ENCODE measurements at places on chromosomes 16 and 17.

DNA sequence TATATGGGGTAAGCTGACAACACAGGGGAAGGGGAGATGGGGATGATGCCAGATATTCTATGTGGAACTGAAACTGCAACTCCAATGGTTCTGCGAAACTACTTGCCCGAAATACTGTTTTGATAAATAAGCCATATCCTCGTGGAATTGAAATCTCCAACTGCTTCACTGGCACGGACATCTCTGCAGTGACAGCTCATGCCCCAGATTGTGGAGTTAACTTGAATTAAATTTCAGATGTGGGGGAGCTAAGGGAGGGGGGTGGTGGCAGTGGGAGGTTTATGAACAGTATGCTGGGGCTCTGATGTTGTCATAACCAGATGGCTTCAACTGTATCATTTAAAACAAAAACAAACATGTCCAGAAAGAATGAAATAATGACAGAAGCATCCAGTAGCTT, 21.8 kb downstream of the NXPH3 start:
- no peak for DNase-seq
- H3K36me3 ChIP-seq, result peaks cover 4% of the 10 kb centered on the region
- H3K4me3 ChIP-seq, result no peak overlapping the region
- no peak overlapping the region for H3K27ac ChIP-seq
- H3K4me1 ChIP-seq, result no peaks in the 10 kb centered on the region

DNA sequence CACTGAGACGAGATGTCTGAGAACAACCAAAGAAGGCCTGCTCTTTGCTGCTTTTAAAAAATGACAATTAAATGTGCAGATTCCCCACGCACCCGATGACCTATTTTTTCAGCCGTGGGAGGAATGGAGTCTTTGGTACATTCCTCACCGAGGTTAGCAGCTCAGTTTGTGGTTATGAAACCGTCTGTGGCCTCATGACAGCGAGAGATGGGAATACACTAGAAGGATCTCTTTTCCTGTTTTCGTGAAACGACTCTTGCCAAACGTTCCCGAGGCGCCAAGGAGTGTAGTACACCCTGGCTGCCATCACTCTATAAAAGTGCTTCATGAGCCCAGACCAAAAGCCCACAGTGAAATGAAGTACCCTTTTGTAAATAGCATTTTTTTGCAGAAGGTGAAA, 87.8 kb downstream of the CRISPLD2 start:
- H3K36me3 ChIP-seq, result no peaks in the 10 kb centered on the region
- H3K27ac ChIP-seq, result no peak overlapping the region
- H3K4me3 ChIP-seq, result no peak overlapping the region

DNA sequence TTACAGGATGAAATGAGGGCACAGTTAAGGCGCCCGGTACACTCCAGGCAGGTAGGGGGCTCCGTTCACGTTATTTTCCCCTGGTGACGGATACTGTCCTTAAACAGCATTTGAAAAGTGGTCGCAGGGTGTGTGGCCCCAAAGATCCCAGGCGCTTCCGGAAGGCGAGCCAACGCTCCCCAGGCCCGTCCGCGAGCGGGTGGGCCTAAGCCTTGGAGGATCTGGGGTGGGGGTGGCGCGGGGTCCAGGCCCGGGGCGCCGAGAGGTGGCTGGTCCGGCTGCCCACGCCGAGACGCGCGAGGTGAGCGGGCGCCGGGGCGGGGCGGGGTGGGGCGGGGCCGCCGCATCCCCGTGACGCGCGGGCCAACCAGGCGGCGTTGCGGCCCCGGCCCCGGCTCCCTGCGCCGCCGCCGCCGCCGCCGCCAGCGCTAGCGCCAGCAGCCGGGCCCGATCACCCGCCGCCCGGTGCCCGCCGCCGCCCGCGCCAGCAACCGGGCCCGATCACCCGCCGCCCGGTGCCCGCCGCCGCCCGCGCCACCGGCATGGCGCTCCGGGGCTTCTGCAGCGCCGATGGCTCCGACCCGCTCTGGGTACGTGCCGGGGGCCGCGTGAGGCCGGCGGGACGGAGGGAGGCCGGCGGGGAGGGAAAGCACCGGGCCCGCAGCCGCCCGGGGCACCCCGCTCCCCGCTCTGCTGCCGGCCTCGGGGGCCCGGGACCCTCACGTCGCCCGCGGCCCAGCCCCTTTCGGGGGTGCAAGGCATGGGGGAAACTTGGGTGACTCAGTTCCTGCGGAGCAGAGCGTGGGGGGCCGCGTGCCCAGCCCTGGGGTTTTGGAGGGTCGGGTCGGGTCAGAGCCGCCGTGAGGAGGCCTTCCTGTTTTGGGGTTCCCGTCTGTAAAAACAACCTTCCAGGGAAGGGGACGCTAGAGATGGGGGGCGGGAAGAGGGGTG, at the start of gene ABCC1:
TSS of gene ABCC1 (plus strand) at position 407 of the 951 bp plus-strand sequence. CDS start at position 543, 136 bp downstream.
- H3K4me1 ChIP-seq, result peaks cover 10% of the 10 kb centered on the region
- DNase-seq, result peak; percentile 15
- H3K27me3 ChIP-seq, result no peaks in the 10 kb centered on the region
- peak within 1 kb of the TSS; percentile 52 for H3K27ac ChIP-seq
- H3K4me3 ChIP-seq, result peak within 1 kb of the TSS; percentile 73

- DNase-seq, result no peak
- H3K27me3 ChIP-seq, result no peaks in the 10 kb centered on the region
- H3K4me3 ChIP-seq, result no peak overlapping the region
- no peaks in the 10 kb centered on the region for H3K4me1 ChIP-seq
- no peak overlapping the region for H3K27ac ChIP-seq
- no peaks in the 10 kb centered on the region for H3K36me3 ChIP-seq
These were observed 565.6 kb downstream of the WWOX start for GRCh38 chr16:78664811-78665772.

DNA sequence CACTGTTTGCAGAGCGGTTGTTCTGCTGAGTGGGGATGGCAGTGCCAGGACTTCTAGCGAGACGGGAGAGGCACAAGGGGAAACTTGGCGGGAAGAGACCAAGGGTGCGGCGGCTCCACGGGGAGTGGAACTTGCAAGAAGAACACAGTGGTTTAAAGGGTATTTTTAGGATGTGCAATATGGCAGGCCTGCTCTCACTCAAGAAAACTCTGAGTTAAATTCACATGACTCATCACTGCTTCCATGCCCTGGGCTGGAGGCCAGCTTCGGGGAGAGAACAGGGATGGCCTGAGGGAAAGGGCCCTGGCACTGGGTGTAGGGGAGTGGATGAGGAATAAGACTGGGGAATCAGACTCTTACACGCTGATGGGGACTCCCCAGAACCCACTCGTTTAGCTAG, 13.3 kb upstream of the CD300LD start:
- no peak overlapping the region for H3K27ac ChIP-seq
- no peak overlapping the region for H3K4me3 ChIP-seq
- no peaks in the 10 kb centered on the region for H3K4me1 ChIP-seq
- peak; percentile 11 for DNase-seq

GRCh38 chr17:7113273-7114071, 1.1 kb downstream of the ASGR2 start:
- H3K4me3 ChIP-seq, result no peak overlapping the region
- no peak for DNase-seq
- no peaks in the 10 kb centered on the region for H3K4me1 ChIP-seq
- no peaks in the 10 kb centered on the region for H3K36me3 ChIP-seq
- no peaks in the 10 kb centered on the region for H3K27me3 ChIP-seq

- H3K4me1 ChIP-seq, result no peaks in the 10 kb centered on the region
- no peaks in the 10 kb centered on the region for H3K36me3 ChIP-seq
- no peak for DNase-seq
- H3K4me3 ChIP-seq, result no peak overlapping the region
- H3K27me3 ChIP-seq, result no peaks in the 10 kb centered on the region
These were observed 23.6 kb downstream of the ZNF469 start for GRCh38 chr16:88406096-88407041.

DNA sequence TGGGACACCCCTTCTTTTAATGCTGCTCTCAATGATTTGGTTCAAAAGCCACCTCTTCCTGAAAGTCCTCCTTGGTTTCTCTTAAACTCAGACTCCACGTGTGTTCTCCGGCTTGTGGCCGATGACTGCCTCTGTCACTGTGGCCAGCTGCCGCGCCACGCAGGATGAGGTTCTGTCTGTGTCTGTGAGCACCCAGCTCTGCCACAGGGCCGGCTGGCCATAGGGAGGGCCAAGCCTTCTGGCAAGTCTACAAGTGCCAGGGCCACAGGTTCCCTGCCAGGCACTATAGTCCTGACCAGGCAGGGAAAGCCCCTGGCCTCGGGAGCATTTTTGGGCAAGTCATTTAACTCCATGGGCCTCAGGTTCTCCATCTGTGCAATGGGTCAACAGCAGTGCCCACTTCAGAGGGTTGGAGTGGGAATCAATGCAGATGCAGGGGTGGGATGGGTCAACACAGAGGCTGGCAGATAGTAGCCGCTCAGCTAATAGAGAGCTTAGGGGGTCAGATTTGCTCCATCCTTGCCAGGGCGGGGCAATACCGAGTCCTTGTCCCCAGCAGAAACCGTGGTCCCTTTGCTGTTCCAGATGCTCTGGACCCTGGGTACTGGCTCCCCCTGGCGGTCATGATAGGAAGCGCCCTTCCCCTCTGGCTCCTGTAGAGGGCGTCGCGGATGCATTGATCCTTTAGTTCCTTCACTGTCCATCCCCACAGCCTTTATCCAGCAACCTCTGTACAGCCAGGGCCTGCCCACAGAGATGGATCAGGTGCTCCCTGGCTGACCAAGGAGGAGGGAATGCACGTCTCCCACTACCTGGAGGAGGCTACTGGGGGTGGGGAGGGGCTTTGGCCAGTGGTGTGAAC, 19.3 kb upstream of the ADGRG3 start:
- no peaks in the 10 kb centered on the region for H3K36me3 ChIP-seq
- H3K4me1 ChIP-seq, result no peaks in the 10 kb centered on the region
- DNase-seq, result peak; percentile 92
- no peak overlapping the region for H3K27ac ChIP-seq

DNA sequence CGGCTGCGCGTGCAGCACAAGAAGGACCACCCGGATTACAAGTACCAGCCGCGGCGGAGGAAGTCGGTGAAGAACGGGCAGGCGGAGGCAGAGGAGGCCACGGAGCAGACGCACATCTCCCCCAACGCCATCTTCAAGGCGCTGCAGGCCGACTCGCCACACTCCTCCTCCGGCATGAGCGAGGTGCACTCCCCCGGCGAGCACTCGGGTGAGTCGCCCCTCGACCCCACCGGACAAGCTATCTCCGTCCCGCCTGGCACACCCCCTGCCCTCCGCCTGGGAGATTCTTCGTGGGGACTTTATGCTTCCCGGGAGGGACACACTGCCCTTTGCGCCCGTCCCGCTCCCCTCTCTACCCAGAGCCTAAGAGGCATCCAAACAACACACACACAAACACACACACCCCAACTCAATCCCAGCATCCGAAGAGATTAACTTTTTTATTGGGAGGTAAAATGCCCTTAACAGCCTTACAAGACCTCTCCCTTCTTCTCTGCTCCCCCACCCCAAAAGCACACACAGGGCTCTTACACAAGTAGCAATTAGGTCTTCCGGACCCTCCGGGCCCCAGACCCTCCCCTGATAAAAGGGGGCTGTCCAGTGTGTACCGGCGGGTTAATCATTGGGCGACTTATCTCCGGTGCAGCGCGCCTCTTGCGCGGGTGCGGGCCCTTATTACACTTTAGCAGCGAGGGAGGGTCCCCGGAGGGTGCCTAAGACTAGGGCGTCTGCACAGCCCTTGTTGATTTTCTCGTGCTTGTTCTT, 2.1 kb downstream of the SOX9 start:
- peak; percentile 77 for DNase-seq
- peaks cover 40% of the 10 kb centered on the region for H3K4me1 ChIP-seq
- peak overlapping the region; percentile 47 for H3K27ac ChIP-seq
- peak overlapping the region; percentile 94 for H3K4me3 ChIP-seq
- peaks cover 34% of the 10 kb centered on the region for H3K36me3 ChIP-seq

- H3K4me1 ChIP-seq, result peaks cover 12% of the 10 kb centered on the region
- DNase-seq, result no peak
- no peak overlapping the region for H3K27ac ChIP-seq
These were observed 33.9 kb downstream of the ARHGAP27 start for GRCh38 chr17:45398800-45399199.

DNA sequence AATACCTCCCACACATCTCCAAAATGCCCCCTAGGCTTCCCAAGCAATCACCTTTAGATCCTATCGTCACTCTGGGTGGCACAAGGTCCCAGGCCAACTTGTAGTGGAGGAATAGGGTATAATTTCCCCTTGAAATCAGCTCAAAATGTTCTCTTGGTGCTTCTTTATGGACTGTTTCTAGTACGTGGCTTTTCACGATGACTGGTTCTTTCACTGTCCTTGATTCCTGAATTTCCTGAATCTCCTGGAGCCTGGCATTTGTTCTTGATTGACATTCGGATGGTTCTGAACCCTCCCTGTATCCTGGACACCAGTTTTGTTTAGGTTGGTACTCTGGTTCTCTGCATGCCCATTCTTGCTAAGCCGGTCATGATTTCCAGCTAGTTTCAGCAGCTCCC, 6.9 kb upstream of the VPS53 start:
- H3K4me1 ChIP-seq, result no peaks in the 10 kb centered on the region
- H3K36me3 ChIP-seq, result no peaks in the 10 kb centered on the region
- H3K27me3 ChIP-seq, result no peaks in the 10 kb centered on the region
- H3K4me3 ChIP-seq, result no peak overlapping the region
- DNase-seq, result no peak
- no peak overlapping the region for H3K27ac ChIP-seq

DNA sequence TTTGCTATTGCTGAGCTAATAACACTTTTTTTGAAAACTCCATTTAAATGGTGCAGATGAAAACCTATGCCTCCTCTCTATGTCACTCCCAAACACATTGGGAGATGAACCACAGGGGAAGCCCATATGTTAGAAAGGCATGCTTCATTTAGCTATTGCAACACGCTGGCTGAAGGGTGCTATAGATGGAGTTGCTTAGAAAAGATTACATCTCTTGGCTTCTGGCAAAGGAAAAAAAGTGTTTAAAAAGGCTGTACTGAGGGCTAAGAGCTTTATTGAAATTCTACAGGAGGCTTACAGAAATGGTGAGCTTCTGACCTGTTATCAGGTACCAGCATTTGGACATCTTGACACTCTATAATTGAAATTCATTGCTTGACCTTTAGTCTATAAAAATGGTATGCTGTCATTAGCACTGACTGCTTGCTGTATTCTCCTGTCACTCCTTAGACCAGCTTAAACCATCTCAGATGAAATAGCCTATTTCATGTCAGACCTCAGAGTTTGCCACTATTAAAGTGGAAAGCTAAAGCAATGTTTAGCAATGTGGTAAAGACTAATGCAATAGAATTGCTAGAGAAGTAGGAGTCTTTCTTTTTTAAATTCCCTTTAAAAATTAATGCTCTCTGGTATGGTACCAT, 503.9 kb downstream of the CDH11 start:
- no peak overlapping the region for H3K27ac ChIP-seq
- H3K27me3 ChIP-seq, result no peaks in the 10 kb centered on the region
- H3K4me1 ChIP-seq, result peaks cover 12% of the 10 kb centered on the region
- H3K4me3 ChIP-seq, result no peak overlapping the region
- no peaks in the 10 kb centered on the region for H3K36me3 ChIP-seq
- DNase-seq, result no peak

GRCh38 chr17:66755944-66756290, 79.0 kb upstream of the CACNG5 start:
- no peak for DNase-seq
- H3K36me3 ChIP-seq, result peaks cover 9% of the 10 kb centered on the region
- no peaks in the 10 kb centered on the region for H3K27me3 ChIP-seq
- H3K27ac ChIP-seq, result no peak overlapping the region
- H3K4me1 ChIP-seq, result no peaks in the 10 kb centered on the region

- DNase-seq, result no peak
- no peaks in the 10 kb centered on the region for H3K4me1 ChIP-seq
- H3K36me3 ChIP-seq, result no peaks in the 10 kb centered on the region
These were observed 7.2 kb downstream of the SLC43A2 start for GRCh38 chr17:1621273-1621954.

GRCh38 chr17:76414334-76415295, 30.2 kb downstream of the SPHK1 start:
- no peaks in the 10 kb centered on the region for H3K36me3 ChIP-seq
- DNase-seq, result peak; percentile 87
- peaks cover 12% of the 10 kb centered on the region for H3K4me1 ChIP-seq
- no peak overlapping the region for H3K4me3 ChIP-seq
- H3K27me3 ChIP-seq, result no peaks in the 10 kb centered on the region

GRCh38 chr16:82229800-82230619, 60.0 kb upstream of the MPHOSPH6 start:
- no peak overlapping the region for H3K4me3 ChIP-seq
- no peaks in the 10 kb centered on the region for H3K4me1 ChIP-seq
- no peaks in the 10 kb centered on the region for H3K36me3 ChIP-seq
